ENCODE measurements at places on chromosomes 2 and 18.

- DNase-seq = no peak
These were observed 57.3 kb upstream of the SULT1C3 start for GRCh38 chr2:108182489-108182888.

DNA sequence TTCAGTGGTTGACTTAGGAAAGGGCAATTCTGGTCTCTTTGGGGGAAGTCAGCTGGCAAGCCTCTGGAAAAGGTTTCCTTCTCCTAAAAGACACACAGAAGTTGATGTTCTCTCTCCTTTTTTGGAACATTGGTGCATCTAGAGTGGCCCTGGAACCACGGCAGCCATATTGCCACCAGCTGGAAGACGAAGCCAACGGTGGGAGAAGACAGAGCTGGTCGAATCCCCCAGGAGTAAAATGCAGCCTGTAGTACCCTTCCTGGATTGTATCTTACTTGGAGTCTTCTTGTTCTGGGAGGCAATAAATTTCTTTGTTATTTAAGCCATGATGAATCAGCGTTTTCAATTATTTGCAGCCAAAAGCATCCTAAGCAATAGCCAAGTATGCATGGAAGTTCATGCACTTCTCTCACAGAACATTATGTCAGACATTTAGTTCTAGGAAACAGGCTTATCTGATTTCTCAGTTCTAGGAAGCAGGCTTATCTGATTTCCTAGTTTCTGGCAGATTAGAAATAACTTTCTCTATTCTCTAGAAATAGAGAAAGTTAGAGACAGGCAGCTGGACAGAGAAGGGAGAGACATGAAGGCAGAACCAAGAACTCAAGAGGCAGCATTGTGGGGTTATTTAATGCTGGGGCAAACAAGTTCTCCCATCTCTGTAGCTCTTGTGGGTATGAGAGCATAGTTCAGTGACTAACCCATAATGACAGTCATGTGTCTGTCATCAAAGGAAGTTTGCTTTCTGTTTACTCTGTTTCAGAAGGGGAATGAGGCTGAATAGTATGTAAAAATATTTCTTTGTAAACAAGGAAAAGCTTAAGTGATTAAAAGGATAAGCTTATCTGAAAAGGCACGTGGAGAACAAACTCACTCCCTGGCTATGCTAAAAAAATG is 40.5 kb upstream of the NABP1 start:
- peak; percentile 74 for DNase-seq

DNA sequence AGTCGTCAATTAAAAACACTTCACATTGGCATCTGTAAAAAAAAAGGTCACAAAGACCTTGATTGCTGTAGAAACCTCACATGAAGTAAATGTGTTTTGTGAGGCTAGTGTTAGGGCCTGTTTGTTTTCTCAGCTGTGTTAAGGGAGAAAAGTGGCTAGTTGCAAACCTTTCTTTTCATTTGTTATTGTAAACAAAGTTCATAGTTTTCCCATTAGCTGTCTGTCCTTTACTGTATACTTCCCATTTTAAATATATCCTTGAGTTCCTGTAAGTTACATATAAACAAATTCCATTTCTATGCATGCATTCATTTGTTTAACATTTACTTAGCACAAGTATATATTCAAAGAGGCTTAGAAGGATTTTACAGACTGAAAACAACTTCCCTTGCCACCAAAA is 1250.2 kb downstream of the LRP1B start:
- no peak for DNase-seq

DNA sequence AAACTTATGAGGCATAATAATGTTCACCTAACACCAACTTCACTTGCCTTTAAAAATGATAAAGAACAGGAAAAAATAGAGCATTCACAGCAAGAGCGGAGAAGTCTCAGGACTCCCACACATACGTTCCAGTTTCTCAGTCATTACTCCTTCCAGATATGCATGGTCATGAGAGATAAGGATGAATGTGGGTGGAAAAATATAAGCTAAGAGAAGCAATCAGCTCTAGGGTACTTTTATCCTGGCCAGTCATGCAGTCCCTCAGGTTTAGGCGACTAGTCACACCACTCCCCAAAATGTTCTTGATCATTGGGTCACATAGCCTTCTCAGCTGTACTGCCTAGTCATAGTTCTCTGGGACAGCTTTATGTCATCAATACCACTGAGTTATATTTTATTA is 29.2 kb upstream of the CCDC178 start:
- DNase-seq = no peak

DNA sequence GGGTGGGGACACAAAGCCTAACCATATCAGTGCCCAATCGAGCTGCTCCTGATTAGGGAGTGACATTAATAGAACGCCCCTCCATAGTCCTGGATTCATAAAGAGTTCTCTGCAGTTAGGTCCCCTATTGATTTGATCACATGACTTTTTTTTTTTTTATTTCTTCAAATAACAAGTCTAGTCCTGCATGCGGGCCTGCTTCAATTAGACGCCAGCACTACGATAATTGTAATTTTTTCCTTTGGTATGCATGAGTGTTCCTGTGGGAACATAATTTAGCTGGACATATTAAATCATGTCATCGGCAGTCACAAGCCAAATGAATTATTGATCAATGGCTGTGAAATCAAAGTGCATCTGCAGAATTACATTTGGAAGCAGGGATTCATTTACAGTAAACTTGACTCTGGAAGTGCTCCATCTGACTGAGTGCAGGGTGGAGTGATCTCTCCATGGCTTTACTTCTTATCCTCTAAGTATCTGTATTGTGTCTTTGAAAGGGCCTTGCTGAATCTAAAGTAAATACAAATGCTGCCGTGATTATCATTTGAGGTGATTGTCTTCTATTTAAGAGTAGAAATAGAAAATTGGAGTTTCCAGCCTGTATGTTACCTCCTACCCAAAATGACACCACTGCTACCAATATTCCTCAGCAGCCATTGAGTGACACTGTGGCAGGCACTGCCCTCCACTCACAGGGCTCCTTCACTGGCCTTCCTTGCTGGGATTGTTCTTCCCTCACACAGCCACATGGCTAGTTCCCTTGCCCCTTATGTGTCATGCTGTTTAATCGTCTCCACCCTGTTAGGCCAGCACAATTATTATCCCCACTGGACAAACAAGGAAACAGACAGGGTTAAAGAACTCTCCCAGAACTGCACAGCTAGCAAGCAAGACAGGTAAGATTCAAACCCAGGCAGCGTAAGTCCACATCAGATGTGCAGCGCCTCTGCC is 337.4 kb upstream of the ID2 start:
- no peak for DNase-seq

GRCh38 chr2:31419386-31419785 is 4.8 kb upstream of the XDH start:
- DNase-seq = no peak

- no peak for DNase-seq
These were observed 493 bp downstream of the UCN start for GRCh38 chr2:27307545-27308358.

- no peak for DNase-seq
These were observed 191.6 kb downstream of the TTC32 start for GRCh38 chr2:19710230-19710629.

- no peak for DNase-seq
These were observed 149.2 kb downstream of the DYSF start for GRCh38 chr2:71602581-71602980.

DNA sequence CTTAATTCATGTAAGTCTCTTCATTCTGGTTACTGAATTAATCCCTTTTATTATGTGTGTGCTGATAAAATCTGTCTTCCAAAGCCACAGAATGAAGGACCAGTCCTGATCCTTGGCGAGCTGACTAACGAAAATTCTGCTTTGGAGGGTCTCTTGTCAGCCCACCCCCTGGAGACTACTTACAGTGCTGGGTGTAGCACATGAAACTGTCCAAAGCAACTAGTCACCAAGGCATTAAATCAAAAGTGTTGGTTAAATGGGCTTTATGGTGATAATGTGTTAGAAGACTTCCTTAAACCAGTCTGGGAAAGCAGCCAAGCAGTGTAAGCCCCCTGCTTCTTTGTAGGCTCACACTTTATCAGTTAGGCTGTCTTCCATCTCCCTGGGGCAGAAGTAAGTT is 420.2 kb downstream of the SUCLG1 start:
- DNase-seq = no peak

GRCh38 chr2:121175326-121175725 is 109.7 kb downstream of the TFCP2L1 start:
- DNase-seq = no peak

GRCh38 chr18:25231327-25231691 is 120.7 kb downstream of the ZNF521 start:
- no peak for DNase-seq

DNA sequence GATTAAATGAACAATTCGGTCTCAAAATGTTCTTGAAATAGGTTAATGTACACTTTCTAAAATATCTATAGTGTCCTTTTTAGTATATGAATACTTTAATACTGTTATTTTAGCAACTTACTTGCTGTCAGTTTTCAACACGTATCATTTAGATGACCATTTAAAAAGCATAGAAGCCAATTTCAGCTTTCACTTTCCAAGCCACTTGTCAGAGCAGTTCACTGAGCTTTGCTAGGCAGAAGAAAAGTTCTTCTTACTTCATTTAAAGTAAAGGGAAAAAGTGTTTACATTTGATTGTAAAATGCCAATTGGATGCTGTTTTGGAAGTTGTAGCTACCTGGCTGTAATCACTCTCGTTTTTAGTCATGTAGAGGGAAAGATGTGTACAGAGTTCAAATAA is 126.0 kb downstream of the KCNH7 start:
- no peak for DNase-seq

DNA sequence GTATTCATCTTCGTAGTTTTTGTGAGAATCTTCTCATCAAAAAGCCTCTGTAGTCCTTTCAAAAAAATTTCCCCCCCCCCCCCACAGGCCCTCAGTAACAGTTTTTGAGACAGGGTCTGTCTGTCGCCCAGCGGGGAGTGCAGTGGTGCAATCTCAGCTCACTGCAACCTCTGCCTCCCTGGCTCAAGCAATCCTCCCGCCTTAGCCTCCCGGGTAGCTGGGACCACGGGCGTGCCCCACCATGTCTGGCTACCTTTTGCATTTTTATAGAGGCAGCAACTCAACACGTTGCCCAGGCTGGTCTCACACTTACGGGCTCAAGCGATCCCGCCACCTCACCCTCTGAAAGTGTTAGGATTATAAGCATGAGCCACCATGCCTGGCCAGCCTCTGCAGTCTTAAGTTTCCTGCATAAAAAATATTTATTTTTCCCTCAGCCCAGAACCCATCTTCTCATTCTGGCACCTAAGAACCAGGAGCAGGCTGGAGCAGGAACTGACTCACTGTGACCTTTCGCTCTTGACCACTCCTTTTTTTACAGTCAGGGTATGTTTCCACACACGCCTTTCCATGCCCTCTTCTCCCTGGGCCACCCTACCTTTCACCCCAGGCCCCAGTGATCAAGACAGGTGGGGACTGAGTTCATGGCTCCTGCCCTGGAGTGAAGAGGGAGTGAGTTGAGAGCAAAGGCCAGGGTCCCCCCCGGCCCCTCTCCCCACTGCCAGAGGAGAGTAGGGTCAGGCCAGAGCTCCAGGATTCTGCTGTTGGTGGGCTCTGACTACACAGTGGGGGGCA is 32.5 kb upstream of the NT5DC4 start:
- DNase-seq = no peak

DNA sequence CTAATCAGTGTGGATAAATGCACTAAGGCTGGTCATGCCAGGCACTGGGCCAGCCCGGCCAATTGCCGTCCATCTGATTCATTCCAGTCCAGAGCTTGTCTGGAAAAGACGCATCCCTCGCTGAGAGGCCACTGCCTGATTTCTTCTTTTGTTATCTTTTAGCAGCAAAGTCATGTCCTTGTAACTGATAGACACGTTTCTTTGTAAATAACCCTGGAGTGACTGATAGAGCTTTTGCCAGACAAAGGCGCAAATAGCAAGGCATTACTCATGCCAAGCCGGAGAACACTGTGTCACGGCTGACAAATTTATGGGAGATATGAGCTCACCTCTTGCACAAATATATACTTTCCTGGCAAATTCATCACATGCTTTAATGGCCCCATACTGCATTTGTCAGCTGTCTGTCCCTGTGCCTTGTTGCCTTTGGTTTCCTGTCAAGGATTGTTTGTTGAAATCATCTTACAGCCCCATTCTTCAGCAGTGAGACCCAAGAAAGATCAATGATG is 164.4 kb downstream of the ETAA1 start:
- peak; percentile 86 for DNase-seq

- DNase-seq = peak; percentile 25
These were observed 25.7 kb upstream of the FAM178B start for GRCh38 chr2:97011977-97012569.

DNA sequence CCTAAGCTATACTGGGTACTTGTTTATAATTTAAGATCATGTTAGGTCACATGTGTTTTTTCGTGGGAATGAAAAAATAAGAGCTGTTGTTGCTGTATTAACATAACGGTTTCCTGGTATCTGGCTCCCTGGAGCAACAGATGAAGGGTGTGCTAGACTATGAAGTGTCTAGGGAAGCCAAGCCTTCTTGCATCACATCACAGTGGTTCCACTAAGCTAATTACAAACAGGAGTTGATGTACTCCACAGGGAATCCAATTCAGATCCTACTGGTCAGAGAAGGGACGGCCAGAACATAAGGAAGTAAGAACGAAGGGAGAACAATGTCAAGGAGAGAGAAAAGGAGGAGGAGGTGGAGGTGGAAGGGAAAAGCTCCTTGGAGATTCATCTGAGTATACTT is 193.0 kb upstream of the CYP26B1 start:
- DNase-seq = no peak

GRCh38 chr2:216495656-216496055 is 3.0 kb upstream of the RPL37A start:
- no peak for DNase-seq

GRCh38 chr18:23950644-23951043 is 63.9 kb upstream of the TTC39C start:
- DNase-seq = no peak

DNA sequence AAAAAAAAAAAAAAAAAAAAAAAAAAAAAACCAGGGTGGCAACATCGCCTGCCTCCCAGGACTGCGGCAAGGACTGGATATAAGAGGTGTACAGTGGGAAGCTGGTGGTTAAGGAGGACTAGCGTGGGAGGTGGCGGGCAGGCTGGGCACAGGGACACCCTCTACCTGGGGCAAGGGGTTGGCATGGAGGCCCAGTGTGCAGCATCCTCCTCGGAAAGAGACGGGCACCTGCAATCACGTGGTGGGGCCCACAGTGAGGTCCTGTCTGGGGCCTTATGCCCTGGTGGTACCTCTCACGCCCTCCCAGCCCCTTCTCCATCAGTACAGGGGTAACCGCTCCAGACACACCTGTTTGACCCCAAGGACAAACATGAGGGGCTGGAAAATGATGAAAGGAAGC is 27.9 kb downstream of the PXDN start:
- DNase-seq = no peak

GRCh38 chr2:15812187-15812780 is 128.1 kb upstream of the MYCN start:
- DNase-seq = no peak

- DNase-seq = peak; percentile 29
These were observed 34.4 kb downstream of the CENPO start for GRCh38 chr2:24827321-24828237.

- no peak for DNase-seq
These were observed 7.2 kb upstream of the ITGA6 start for GRCh38 chr2:172420216-172420615.
